ENCODE measurements at places on chromosomes 6 and 20. TPM values are rescaled to one million over a fixed set of nuclear protein-coding genes. Genes with fewer than 3 reads are reported as not detected.

GRCh38 chr6:109358204-109358603 lies 24.1 kb downstream of the CD164 start:
- peaks cover 72% of the 10 kb centered on the region for H3K36me3 ChIP-seq
- no peak for DNase-seq
- no peak overlapping the region for H3K27ac ChIP-seq
- H3K4me1 ChIP-seq: 0 out of 2 replicates have a peak, but pooled peaks cover 3% of the 10 kb centered on the region

DNA sequence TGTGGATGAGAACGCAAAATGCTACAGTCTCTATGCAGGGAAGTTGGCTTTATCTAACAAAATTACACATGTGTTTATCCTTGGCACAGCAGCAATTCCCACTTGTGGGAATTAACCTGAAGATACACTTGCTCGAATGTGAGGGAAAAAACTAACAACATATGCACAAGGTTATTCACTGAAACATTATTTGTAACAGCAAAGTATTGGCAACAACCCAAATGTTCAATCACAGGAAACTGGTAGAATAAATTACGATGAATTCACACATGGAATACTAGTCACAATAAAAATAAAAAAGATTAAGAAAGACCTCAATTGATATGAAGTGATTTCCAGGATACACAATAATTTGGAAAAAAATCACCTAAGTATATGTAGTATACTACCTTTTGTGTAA lies 68.1 kb upstream of the OGFRL1 start:
- H3K27me3 ChIP-seq: no peaks in the 10 kb centered on the region
- no peaks in the 10 kb centered on the region for H3K36me3 ChIP-seq
- no peak overlapping the region for H3K27ac ChIP-seq
- no peaks in the 10 kb centered on the region for H3K4me1 ChIP-seq
- DNase-seq: no peak

DNA sequence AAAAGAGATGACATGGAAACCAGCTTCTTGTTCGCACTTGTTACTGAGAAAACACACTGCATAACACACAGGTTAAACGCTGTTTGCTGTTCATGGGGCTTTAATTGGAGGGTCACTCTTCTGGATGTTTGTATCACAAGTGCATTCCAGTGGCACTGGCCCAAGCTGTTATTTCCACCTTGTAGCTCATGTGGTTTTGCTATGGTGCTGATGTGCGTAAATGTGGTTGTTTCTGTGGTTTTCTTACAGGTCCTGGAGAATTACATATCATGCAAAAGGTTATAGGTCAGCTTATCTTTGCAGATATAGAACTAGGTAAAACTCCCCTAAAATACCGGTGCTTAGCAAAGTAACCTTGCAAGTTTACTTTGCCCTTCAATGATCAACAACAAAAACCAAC lies 89.3 kb upstream of the AHI1 start:
- H3K27ac ChIP-seq: no peak overlapping the region
- H3K36me3 ChIP-seq: no peaks in the 10 kb centered on the region
- no peak overlapping the region for H3K4me3 ChIP-seq
- DNase-seq: no peak
- no peaks in the 10 kb centered on the region for H3K27me3 ChIP-seq

DNA sequence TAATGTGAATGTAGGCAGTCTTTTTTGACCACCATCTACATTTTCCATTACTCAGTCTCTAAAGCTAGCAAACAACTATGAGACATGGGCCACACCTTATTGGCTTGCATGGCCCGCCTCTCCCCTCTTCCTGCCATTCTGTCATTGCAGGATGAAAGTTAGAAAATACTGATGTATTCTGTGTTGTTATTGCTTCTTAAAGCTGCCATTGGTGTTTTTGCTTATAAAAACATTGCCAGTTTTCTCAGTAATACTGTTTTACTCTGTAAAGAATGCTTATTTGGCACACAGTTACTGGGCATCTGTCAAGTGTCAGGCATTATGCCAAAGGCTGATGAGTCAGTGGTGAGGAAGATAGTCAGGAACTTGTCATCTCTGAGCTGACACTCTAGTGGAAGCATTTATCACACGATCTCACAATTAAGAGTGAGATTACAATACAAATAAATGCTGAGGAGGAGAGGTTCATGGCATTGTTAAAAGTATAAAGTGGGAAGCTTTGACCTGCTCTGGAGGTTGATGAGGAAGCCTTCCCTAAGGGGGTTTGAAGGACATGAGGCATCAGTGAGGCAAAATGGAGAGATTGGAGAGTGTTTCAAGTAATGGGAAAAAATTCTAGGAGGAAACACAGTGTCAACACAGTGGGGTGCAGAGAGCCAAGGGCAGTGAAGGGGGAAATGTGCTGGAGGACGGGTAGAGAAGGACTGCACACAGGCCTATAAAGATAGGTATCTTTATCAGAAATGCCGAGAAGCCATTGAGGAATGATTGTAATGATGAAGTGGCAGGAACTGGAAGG lies 14.7 kb downstream of the KLHL32 start:
- H3K36me3 ChIP-seq: no peaks in the 10 kb centered on the region
- no peaks in the 10 kb centered on the region for H3K4me1 ChIP-seq
- no peak overlapping the region for H3K27ac ChIP-seq
- no peaks in the 10 kb centered on the region for H3K27me3 ChIP-seq

DNA sequence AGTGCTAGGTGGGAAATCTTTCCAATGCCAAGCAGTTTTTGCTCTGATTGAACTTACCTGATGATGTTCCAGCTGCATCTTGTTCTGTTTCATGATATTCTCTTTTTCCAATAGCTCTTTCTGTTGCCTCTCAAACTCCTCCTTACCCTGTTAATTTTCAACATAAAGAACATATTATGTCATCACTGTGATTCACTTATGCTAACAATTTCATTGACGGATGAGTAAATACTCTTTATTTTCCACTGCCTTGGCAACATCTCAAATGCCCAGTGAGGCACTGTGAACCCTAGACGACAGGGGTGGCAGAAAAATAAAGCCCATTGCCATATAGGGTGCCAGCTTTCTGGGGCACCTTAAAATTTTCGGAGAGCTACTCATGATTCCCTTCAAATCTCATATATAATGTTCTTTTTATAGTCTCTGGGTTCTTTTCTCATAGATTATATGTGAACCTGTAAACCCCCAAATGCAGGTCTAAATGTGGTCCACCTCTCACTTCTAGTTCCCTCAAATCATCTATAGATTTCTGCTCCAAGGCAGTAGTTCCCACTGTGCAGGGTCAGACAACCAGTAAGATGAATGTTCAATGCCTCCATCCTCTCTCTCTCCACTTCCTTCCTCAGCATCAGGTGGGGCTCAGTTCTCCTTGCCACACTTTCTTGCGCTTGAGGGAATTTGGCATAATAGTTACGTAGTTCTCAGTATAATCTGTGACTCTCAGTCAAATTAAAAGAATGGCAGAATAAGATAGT lies 44.1 kb downstream of the NEDD9 start:
- DNase-seq: no peak
- no peak overlapping the region for H3K4me3 ChIP-seq
- H3K36me3 ChIP-seq: peaks cover 61% of the 10 kb centered on the region
- H3K27me3 ChIP-seq: no peaks in the 10 kb centered on the region

GRCh38 chr6:125030969-125031368 lies 68.7 kb downstream of the RNF217 start:
- H3K4me1 ChIP-seq: peaks cover 6% of the 10 kb centered on the region
- H3K27me3 ChIP-seq: no peaks in the 10 kb centered on the region
- no peak overlapping the region for H3K4me3 ChIP-seq
- H3K27ac ChIP-seq: no peak overlapping the region
- peaks cover 9% of the 10 kb centered on the region for H3K36me3 ChIP-seq
- no peak for DNase-seq

GRCh38 chr6:79878142-79878748 lies 69.1 kb downstream of the ELOVL4 start:
- H3K4me1 ChIP-seq: 0 out of 2 replicates have a peak, but pooled peaks cover 5% of the 10 kb centered on the region
- no peaks in the 10 kb centered on the region for H3K36me3 ChIP-seq
- no peak overlapping the region for H3K4me3 ChIP-seq
- DNase-seq: no peak

- no peaks in the 10 kb centered on the region for H3K36me3 ChIP-seq
- no peak overlapping the region for H3K4me3 ChIP-seq
- no peak for DNase-seq
- no peaks in the 10 kb centered on the region for H3K4me1 ChIP-seq
Measured at GRCh38 chr20:23115822-23116221, 29.7 kb upstream of the CD93 start.

GRCh38 chr6:118562959-118563358 lies 14.9 kb downstream of the PLN start:
- no peak overlapping the region for H3K27ac ChIP-seq
- DNase-seq: no peak
- peaks cover 11% of the 10 kb centered on the region for H3K4me1 ChIP-seq
- H3K36me3 ChIP-seq: no peaks in the 10 kb centered on the region
- H3K27me3 ChIP-seq: no peaks in the 10 kb centered on the region

GRCh38 chr20:59937150-59937549 lies 3.0 kb downstream of the PPP1R3D start:
- DNase-seq: no peak
- H3K4me3 ChIP-seq: no peak overlapping the region
- H3K27ac ChIP-seq: no peak overlapping the region
- peaks cover 8% of the 10 kb centered on the region for H3K36me3 ChIP-seq

- H3K27ac ChIP-seq: peak overlapping the region; percentile 55
- no peak overlapping the region for H3K4me3 ChIP-seq
- peaks cover 12% of the 10 kb centered on the region for H3K4me1 ChIP-seq
- no peaks in the 10 kb centered on the region for H3K27me3 ChIP-seq
- DNase-seq: no peak
Measured at GRCh38 chr20:41524980-41525613, 93.1 kb downstream of the CHD6 start.

DNA sequence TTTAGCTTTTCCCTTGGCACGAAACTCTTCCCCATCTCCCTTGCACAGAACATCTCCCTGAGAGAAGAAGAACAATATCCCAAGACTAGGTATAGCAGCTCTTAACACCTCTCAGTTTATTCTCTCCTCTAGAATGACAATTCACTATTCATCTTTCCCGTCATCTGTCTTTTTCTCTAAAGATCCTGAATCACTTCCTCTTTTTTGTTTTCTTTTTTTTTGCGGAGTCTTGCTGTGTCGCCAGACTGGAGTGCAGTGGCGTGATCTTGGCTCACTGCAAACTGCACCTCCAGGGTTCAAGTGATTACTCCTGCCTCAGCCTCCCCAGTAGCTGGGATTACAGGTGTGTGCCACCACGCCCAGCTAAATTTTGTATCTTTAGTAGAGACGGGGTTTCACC lies 574.4 kb upstream of the MAP3K7 start:
- H3K4me1 ChIP-seq: peaks cover 22% of the 10 kb centered on the region
- H3K4me3 ChIP-seq: no peak overlapping the region
- DNase-seq: no peak
- H3K36me3 ChIP-seq: no peaks in the 10 kb centered on the region

GRCh38 chr20:36538026-36538722 lies 3.1 kb upstream of the MYL9 start:
- no peak overlapping the region for H3K4me3 ChIP-seq
- no peak for DNase-seq
- no peaks in the 10 kb centered on the region for H3K36me3 ChIP-seq
- no peak overlapping the region for H3K27ac ChIP-seq

- DNase-seq: no peak
- H3K27ac ChIP-seq: no peak overlapping the region
- peaks cover 6% of the 10 kb centered on the region for H3K27me3 ChIP-seq
- peaks cover 23% of the 10 kb centered on the region for H3K4me1 ChIP-seq
Measured at GRCh38 chr6:90303039-90303438, 6.4 kb upstream of the BACH2 start.

GRCh38 chr6:30813631-30814145 lies 69.3 kb upstream of the IER3 start:
- peaks cover 31% of the 10 kb centered on the region for H3K4me1 ChIP-seq
- H3K27me3 ChIP-seq: no peaks in the 10 kb centered on the region
- DNase-seq: no peak
- H3K36me3 ChIP-seq: peaks cover 5% of the 10 kb centered on the region

DNA sequence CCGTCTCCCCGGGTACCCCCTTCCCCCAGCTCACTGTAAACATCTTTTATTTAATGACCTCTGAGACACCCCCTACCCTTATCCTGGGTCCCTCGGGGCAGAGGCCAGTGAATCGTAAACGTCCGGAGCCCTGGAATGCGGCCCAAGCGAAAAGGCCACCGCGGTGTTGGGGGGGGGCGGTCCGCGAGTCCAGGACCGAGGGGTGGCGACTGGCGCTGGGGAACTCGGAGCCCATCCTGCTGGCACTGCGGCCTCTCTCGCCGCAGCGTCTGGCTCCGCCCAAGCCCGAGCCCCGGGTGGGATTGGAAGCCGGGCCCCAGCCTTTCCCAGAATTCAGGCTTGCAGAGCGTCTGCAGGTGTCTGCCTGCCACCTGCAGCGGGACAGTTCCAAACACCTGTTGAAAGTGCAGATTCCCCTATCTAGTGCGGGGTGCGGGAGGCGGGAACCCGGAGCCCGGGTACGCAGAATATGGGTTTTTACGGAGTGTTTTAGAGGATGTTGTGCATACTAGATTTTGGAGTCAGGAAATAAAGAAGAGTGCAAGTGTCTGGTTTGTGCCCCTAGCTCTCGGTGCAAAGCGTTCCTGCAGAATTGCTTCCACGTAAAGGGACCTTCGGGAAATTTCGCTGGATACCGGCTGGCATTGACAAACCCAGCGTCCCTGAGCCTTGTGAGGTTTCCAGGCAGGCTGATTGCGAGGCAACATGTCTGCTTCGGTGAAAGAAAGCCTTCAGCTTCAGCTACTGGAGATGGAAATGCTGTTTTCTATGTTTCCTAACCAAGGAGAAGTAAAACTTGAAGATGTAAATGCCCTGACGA lies 800 bp downstream of the RWDD2A start:
- H3K27ac ChIP-seq: peak overlapping the region; percentile 67
- peak overlapping the region; percentile 94 for H3K4me3 ChIP-seq
- H3K27me3 ChIP-seq: no peaks in the 10 kb centered on the region
- peaks cover 43% of the 10 kb centered on the region for H3K36me3 ChIP-seq
- peaks cover 24% of the 10 kb centered on the region for H3K4me1 ChIP-seq
- DNase-seq: peak; percentile 87

- DNase-seq: no peak
- H3K27me3 ChIP-seq: peaks cover 52% of the 10 kb centered on the region
- H3K27ac ChIP-seq: no peak overlapping the region
- peaks cover 10% of the 10 kb centered on the region for H3K4me1 ChIP-seq
- H3K4me3 ChIP-seq: no peak overlapping the region
Measured at GRCh38 chr6:4280031-4280430, 144.7 kb upstream of the ECI2 start.

Gene PRDM1
- total RNA-seq: 0.78 TPM

Gene SIRPB1
- 0.11 TPM for total RNA-seq

Gene DZANK1
- 6.1 TPM for total RNA-seq

Gene KCNK16
- total RNA-seq: not detected

Gene OR10C1
- not detected for total RNA-seq

Gene ZNF334
- 18.7 TPM for total RNA-seq

Gene QKI
- total RNA-seq: 138 TPM

Gene CCDC170
- total RNA-seq: 0.26 TPM
